ENCODE measurements at places on chromosomes 2 and 18.

DNA sequence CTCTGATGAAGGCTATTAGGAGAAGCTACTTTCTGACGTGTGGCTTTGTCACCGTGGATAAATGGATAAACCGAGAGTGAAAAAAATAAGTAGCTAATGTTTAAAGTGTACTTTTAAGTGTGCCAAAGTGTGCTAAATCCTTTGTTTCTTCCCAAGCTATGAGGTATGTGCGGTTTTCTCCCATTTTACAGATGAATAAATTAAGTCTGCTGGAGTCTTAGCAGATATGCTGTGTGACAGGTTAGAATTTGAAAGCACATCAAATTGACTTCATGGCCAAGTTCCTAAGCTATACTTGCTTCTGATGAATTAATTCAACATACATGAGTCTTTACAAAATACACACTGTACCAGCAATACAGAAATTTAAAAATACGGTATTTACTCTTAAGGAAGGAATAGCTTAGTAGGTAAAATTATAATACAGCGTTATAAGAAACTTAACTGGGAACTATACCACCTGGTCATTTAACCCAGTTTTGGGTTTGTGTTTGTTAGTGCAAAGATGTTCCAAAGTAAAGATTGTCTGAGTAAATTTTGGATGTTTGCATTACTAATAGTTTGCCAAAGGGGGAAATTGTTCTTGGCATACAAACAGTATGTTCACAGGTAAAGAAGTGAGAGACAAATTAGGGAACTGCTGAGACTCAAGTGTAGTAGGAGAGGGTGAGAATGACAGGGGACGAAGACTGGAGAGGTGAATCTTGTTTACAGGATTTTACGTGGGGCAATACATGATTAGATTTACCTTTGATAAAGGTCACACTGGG, 1.4 kb downstream of the AGPS start:
- DNase-seq = no peak

GRCh38 chr2:177484180-177484795, 91.7 kb downstream of the AGPS start:
- DNase-seq = no peak

DNA sequence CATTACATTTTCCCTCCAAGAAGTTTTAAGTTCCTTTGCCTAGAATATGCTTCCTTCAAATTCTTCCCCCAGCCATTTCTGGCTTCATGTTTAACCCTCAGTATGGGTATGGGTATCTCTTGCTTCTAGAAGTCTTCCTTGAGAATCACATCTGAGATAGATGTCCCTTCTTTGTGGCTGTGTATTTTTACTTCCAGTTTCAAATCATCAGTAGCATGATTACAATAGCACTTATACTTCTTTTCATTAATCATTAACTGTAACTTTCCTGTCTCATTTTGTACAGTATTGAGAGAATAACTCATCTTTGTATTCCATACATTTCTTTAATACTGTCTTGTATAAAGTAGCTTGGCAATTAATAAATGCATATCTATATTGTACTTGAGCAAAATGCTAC, 17.3 kb upstream of the PDE1A start:
- DNase-seq = no peak

DNA sequence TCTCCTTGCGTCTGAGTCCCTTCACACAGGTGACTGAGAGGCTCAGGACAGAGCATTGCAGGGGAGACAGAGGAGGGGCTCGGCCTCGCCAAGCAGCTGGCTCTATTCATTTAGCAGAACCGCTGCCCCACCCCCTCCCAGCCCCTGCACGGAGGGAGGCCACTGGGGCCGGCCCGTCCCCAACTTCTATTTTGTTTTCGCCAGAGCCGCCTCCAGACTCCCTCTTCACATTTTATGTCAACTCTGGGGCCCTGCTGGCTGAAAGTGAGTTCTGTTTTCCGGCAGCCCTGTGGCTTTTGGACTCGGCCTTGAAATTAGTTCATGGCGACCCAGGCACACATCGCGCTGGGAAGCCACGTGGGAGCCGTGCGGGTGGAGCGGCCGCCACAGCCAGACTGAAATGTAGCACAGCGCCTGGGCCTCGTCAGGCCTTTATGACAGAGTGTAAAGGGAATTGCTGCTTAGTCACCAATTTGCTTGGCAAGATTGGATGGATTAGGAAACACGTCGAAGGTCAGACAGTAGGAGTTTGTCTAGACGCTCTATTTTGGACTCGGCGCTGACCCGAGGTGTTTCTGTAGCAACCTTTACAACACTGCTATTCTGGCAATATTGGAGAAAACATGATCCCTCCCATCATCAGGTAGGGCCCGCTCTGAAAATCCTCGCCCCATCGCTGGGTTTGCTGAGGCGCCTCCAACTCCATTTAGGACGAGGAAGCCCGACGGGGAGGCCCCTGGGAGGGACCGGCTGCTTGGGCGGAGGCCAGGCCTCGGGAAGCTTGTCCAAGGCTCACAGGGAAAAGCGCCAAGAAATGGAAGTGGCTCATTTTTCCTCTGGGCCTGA, 90.7 kb upstream of the CTDP1 start:
- DNase-seq = no peak

GRCh38 chr2:137969418-137969765, 5.1 kb downstream of the HNMT start:
- no peak for DNase-seq

DNA sequence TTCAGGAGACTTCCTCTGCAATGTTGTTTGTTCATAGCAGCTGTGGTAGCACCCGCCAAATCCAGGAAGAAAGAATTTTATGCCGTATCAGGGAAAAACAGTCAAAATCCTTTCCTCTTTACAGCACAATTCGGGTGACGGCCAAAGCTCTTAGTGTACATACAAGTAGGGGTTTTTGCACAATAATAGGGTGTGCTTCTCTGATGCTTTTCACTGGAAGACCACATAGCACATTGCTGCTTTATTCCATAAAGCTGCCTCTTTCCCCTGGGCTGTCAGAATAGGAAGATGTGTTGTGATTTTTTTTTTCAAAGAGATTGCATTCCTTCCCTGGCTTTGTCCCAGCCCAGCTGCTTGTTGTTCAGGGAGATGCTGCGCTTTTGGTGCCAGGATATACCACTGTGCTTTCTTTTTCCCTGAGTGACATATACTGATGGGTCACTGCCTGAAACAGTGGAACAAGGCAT, 27.2 kb upstream of the LANCL1 start:
- no peak for DNase-seq

DNA sequence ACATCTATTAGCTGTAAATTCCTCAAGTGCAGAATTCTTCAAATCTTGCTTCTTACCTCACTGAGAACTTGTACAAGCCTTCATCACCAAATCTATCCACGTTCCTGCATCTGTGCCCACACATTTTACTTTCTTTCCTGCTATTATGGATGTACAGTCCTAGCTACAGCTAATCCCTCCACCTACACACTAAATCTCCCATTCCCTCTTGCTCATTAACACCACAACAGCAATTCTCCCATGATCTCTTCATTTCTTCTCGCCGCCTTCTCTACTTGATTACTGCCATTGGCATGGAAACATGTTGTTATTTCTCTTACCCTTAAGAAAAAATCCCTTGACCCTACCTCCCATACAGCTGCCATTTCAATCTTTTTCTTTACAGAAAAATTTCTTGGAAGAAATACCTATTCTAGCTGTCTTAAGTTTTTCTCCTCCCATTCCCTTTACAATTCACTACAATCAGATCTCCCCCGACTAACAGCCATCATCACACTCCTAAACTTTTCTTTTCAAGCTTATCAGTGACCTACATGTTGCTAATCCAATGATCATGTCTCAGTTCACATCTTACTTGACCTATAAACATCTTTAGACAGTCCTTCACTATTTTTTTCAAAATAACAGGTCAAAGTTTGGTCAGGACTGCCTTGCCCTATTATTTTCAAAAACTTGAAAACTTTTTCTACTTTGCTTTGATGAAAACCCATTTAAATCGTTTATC, 41.0 kb downstream of the ROCK2 start:
- DNase-seq = no peak

GRCh38 chr2:128091726-128092080, 703 bp downstream of the UGGT1 start:
- DNase-seq = no peak

DNA sequence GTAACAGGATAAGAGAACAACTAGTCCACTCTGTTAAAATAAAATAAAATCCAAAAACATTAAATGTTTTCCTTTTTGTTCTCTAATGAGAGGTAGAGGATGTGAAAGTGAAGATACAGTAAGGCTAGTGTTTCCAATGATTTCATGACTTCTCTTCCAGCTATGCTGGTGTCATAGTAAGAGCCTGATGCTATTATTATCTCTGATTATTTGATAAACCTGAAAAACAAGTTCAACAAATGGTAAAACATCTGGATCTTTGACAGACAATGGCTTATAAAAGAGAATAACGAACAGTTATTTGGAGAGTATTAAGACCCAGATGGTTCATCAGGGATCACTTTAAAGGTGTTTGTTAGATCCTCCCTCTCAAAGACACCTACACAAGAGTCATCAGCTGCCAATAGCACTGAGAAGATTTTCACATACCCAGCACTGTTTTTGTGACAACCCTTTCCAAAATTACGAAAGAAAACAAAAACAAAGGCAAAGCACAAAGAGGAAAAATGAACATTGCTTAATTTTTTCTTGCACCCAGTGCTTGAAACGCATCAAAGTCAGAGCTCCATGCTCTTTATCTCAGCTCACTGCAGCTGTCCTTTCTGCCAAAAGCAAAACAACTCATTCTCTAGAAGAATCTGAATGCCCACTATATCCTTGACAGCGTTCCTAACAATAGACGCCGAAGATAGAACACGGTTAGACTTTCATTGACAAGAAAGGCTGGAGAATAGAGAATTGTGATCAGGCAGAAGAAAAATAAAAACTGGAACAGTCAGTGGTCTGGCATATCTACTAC, 168.6 kb downstream of the SLC8A1 start:
- no peak for DNase-seq

- no peak for DNase-seq
Observed at GRCh38 chr2:203510256-203510940, 24.7 kb downstream of the RAPH1 start.

DNA sequence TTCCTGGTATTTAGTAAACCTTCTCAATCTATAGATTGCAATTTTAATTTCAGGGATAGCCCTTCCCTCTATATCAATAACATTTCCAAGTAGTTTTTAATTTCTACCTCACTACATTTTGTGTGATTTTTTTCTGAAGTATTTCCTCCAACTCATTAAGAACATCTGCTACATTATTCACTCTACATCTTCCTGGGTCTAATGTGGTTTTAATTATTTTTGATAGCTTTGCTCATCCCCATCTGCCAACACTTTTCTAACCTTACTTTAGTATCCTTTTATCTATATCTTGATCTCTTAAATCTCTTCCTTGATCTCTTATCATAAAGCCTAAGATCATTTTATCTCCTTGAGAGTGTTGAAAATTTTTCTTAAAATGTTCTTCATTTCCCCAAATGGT, 278.3 kb upstream of the CYP26B1 start:
- DNase-seq = no peak

DNA sequence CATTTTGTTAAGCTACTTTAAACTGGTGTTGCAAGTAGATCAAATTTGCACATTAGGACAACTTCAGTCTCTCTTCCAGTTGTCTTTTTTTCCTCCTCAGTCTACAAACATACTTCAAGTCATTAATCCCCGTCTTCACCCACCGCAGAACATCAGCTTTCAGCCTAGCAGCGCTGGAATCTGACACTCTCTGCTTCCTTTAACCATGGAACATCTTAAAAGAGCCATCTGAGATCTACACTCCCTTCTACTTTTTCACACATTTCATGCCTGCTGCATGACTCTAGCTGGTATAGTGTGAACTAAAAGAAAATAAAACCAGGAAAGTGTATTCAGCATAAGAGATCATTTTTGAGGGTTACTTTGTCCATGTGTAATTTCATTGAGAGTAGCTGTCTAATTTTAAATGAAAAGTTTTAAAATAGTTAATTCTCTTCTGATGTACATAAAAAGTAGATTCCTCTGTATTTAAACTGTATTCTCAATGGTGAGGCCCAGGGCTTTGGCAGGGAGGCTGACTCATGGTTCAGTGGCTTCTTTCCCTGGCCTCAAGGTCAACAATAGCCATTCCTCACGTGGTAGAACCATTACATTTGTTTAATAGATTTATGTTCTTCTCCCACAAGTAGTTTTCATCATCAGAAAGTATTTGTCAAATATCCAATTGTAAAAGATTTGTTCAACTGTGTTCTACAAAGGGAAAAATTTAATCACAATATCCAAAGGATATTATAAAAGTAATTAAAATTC, 16.5 kb downstream of the SGPP2 start:
- DNase-seq = no peak

- no peak for DNase-seq
Observed at GRCh38 chr2:74525717-74526648, at the start of gene DQX1. DQX1 (minus strand) TSS chr2:74526231; CDS start chr2:74525729, 502 bp downstream.

Data from cerebellar nuclear complex (tissue), 1 donor.